ENCODE measurements at places on chromosomes 16 and 17. TPM values are rescaled to one million over a fixed set of nuclear protein-coding genes. Genes with fewer than 3 reads are reported as not detected.

Gene CD300E
- total RNA-seq: 0.30 TPM

GRCh38 chr17:76987486-76988093 is 119.4 kb downstream of the MGAT5B start:
- DNase-seq: no peak

DNA sequence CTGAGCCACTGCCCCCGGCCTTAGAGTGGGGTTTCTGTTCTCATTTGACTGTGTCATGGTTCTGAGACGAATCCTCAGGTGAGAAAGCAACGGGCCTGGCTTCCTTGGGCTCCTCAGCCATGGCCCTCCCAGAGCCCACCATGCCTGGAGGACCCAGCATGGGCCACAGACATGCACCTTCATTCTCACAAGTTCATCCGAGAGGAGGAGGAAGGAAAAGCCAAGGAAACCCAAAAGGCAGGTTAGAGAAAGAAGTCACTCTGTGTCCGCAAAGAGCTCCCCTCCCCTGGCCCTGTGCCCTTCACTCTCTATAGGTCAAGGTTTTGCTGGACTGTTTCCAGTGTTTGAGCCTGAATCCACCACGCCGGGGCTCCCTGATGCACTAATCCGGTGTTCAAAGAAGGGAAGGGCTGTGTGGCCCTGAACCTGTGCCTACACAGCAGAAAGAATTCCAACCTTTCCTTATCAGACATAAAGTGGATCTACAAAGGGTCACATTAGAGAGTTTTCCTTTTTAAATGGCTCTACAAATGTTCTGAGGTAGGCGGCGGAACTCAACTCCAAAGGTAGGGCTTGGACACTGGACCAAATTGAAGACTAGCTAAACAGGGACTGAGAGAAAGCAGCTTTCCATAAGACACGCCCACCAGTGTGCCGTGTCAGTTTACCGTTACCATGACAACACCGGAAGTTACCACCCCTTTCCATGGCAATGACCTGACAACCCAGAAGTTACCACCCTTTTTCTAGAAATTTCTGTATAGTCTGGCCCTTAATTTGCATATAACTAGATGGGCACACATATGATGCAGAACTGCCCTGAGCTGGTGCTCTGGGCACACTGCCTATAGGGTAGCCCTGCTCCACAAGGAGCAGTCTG is 15.9 kb upstream of the PECAM1 start:
- no peak for DNase-seq

DNA sequence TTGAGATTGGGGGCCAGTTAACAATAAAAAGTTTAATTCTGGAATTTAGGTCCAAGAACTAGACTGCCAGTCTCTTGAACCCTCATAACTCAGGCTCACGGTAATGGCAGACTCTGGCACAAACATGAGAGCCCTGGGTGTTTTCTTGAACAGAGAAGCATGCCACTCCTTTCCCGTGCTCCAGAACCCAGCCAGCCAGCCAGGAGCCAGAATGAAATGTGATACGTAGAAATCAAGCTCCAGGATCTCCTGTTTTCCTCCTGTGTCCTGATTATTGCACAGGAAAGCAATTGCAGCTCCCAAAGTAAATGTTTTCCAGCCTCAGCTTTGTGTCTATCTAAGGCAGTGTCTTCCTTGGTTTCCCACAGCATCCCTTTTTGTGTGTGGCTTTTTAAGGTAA is 46.2 kb upstream of the NOL11 start:
- DNase-seq: no peak

GRCh38 chr16:75702242-75702641 is 981 bp upstream of the DUXB start:
- DNase-seq: no peak

DNA sequence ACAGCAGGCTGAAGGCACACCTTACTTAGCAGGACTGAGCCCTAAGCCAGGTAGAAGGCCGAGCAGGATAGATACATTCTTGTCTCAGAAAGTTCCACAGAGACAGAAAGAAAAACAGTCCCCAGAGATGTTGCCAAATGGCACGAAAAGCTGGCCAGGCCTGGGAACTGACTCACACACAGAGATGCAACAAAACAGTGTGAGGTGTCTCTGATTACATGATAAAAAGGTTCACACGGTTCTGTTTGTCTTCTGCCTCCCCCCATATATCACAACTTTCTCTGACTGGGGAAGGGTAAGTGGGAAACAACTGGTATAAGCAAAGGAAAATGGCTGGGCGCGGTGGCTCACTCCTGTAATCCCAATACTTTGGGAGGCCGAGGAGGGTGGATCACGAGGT is 1.7 kb downstream of the WBP2 start:
- no peak for DNase-seq

Gene PDP2
- total RNA-seq: 2.8 TPM

Gene MMP28
- total RNA-seq: 3.0 TPM

Gene PNMT
- total RNA-seq: 7.6 TPM

DNA sequence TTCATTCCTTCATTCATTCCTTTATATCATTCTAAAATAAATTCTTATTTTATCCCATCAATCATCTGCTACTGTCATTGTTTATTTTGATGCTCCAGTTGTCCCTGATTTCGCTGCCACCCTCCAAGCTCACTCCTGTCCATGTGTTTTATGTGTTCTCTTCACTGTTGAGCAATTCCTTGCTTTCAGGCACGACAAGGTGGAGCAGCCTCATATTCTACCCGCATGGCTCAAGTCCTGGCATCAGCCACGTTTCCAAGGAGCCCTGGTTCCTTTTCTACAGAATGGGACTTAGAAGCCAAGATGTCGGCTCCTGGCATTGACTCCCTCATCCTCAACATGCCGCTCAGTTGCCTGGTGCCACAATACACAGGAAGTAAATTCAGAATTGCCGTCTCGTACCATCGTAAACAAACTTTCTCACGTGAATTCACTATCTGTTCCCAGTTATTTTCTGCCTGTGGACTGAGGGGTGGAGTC is 139.0 kb downstream of the RPTOR start:
- no peak for DNase-seq

Gene GAST
- not detected for total RNA-seq

DNA sequence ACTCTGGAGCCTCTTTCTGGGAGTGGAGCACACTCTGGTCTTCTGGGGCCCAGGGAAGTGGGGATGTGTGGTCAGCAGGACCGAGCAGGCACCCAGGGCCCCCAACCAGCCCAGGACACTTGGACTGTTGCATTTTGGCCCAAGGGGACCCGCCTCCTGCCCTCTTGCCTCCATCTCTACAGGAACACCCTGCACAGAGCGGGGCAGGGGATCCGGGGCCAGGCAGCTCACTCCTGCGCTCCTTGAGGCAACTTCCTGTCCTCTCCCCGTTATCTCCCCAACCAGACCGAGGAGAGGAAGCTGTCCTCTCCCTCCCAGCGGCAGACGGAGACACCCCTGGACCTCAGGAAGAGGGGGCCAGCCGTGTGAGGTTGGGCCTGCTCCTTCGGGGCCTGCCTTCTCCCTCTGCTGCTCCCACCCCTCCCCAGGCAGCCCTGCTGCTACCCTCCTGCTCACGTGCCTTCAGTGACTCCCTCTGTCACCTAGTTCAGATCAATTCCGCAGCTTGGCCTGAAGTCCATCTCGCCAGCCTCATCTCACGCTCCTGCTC is 10.0 kb upstream of the ATP2A3 start:
- no peak for DNase-seq

GRCh38 chr16:17251496-17251895 is 219.3 kb downstream of the XYLT1 start:
- DNase-seq: no peak

Gene NOG
- 0.41 TPM for total RNA-seq

Gene LITAFD
- total RNA-seq: not detected

GRCh38 chr17:37779554-37779953 is 34.7 kb upstream of the HNF1B start:
- no peak for DNase-seq

DNA sequence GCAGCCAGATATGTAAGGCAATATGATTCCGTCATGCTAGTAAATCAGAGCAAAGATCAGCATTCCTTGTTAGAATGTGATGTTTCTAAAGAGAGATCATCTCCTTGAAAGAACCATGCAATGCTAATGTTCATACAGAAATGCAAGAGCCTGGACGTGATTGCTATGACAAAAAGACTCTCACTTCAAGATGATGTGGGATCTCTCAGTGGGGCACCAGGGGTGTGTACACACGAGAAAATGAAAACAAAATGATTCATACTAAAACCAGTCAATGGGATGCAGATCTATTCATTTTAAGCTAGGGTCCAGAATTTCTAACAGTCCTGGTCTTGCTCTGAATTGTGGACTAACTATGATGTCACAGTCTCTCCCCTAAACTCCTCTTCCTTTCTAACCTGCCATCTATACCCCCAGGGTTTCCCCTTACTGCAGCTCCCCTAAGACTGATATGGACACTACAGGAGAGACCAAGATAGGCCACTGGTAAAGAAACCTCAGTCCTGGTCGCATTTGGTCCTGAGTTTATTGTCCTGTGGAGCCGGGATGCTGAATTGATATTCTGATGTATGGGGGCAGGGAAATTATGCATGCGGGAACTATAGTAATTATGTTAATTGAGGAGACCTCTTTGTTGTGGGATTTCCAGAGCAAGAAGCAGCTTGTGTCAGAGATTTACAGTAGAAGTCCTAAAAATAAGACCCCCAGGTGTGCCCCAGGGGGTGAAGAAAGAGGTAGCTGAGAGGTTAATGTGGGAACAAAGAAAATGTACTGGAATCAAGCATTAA is 179.0 kb downstream of the PMP22 start:
- DNase-seq: no peak

DNA sequence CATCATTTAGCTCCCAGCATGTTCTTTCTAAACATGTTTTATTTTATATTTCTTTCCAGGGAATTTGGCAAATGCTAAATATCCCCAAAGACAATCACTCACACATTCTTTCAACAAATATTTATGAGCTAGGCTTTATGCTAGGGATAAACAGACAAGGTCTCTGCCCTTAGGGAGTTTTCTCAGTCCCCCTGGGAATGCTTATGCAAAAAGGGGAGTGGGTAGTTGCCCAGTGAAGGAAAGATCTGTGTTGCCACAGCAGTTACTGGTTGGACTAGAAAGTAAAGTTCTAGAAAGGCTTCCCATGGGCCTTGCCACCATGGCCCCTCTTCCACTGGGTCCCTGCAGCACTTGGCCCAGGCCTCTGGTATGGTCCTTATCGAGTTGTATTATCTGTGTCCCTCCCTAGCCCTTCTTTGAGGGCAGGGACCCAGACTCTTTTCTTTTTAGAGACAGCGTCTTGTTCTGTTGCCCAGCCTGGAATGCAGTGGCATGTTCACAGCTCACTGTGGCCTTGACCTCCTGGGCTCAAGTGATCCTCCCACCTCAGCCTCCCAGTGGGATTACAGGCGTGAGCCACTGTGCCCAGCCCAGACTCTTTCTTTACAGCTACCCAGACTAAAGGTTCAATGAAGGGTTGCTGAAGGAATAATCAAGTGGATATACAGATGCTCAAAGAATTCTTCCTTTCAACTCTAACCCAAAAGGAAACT is 78.0 kb downstream of the YPEL2 start:
- DNase-seq: no peak

- peak; percentile 86 for DNase-seq
Observed at GRCh38 chr16:10827691-10828341, 9.2 kb upstream of the TVP23A start.
